Caco-2 (cell line): ENCODE measurements at places on chromosomes 11 and 22. TPM values are rescaled to one million over a fixed set of nuclear protein-coding genes. Genes with fewer than 3 reads are reported as not detected.

DNA sequence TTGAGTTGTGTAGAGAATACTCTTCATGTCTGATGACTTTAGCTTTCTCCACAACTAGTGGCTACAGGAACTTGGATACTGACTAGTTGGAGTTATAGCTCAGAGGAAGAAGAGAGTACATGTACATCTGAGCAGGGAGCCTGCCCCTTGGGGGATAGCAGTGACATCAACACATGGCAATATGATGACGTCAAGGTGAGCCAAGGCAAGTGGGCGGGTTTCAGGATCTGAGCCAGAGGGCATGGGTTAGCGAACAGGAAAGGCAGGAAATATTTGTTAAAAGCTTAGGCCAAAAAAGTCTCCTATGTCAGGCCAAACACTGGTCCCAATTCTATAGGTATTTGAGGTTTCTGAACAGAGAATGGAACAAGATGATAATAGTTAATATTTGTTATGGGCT is 42.0 kb upstream of the HORMAD2 start:
- H3K4me1 ChIP-seq = peaks cover 9% of the 10 kb centered on the region
- H3K4me3 ChIP-seq = no peak overlapping the region

- no peak overlapping the region for H3K27ac ChIP-seq
- no peak overlapping the region for H3K4me3 ChIP-seq
- H3K4me1 ChIP-seq = no peaks in the 10 kb centered on the region
- DNase-seq = no peak
Observed at GRCh38 chr11:3666023-3666530, 5.1 kb downstream of the CHRNA10 start.

SART1 gene
- total RNA-seq = 78.0 and 84.5 TPM in 2 replicates

GRCh38 chr11:112612250-112612849 is 348.9 kb upstream of the NCAM1 start:
- no peak overlapping the region for H3K4me3 ChIP-seq
- H3K27me3 ChIP-seq = no peaks in the 10 kb centered on the region; the same call in 1 of the 2 replicates
- no peak for DNase-seq
- H3K4me1 ChIP-seq = no peaks in the 10 kb centered on the region

RHBDD3 gene
- total RNA-seq = 47.7 and 49.6 TPM in 2 replicates

DNA sequence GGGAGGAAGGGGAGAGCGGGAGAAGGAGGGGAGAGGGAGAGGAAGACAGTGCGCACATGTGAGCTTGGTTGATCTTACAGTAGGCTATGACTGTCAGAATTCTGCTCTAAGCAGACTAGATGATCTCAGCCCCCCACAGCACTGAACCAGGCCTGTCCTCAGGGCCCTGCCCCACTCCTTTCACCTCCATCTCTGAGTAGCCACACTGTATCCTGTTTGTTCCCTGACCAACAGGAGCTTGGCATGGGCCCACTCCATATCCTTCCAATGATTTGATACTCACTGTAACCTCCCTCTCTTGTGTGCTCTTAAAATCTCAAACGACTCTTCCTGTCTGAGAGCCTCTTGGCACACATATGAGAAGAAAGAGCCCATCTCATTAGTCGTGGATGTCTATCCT is 86.1 kb upstream of the PARVA start:
- no peak for DNase-seq
- H3K4me3 ChIP-seq = no peak overlapping the region
- no peaks in the 10 kb centered on the region for H3K27me3 ChIP-seq
- H3K27ac ChIP-seq = no peak overlapping the region
- H3K4me1 ChIP-seq = peaks cover 21% of the 10 kb centered on the region

P2RY2 gene
- total RNA-seq = 10.4 and 11.4 TPM in 2 replicates

- no peak overlapping the region for H3K4me3 ChIP-seq
- no peaks in the 10 kb centered on the region for H3K27me3 ChIP-seq
- no peak overlapping the region for H3K27ac ChIP-seq
- no peak for DNase-seq
- no peaks in the 10 kb centered on the region for H3K36me3 ChIP-seq
Observed at GRCh38 chr11:59216641-59217564, 4.2 kb upstream of the MPEG1 start.

- no peaks in the 10 kb centered on the region for H3K4me1 ChIP-seq
- no peaks in the 10 kb centered on the region for H3K27me3 ChIP-seq
- no peaks in the 10 kb centered on the region for H3K36me3 ChIP-seq
Observed at GRCh38 chr22:25318081-25318823, 98.8 kb downstream of the CRYBB2 start.

CHRM4 gene
- 0.27 and 0.28 TPM in 2 replicates for total RNA-seq

DNA sequence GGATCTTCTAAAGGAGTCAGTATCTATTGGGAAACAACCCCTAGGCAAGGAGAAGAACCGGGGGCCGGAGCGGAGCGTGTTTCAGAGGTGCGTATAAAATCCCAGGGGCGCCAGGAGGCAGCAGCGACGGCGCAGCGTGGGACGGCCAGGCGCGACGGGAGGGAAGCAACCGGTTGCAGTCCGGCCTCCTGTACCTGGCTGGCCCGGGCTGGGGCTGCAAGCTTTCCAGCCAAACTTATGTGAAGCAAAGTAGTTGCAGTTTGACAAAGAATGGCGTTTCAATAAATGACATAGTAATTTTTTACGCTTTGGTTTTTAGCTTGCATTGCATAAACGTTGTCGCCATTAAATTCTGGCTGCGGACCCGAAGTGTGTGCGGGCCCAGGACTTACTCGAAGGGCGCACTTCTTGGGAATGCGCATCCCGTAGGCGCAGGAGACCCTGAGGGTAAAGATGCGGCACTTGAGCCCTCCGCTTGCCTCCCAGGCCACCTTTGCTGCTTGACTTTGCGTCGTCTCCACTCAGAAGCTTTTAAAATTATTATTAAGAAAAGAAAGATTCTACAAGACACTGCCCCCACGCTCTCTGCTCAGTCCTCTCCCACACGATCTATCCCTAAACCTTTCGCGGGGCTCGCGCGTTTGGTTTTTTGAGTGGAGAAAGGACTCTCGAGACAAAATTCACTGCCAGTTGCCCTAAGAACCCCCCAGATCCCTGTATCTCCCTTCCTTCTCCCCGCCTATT is 1.6 kb upstream of the WT1 start:
- H3K36me3 ChIP-seq = no peaks in the 10 kb centered on the region
- DNase-seq = no peak
- no peak overlapping the region for H3K4me3 ChIP-seq
- H3K4me1 ChIP-seq = peaks cover 4% of the 10 kb centered on the region; the same call in 1 of the 2 replicates
- no peak overlapping the region for H3K27ac ChIP-seq

SPDYC gene
- total RNA-seq = not detected in 2 replicates

DNA sequence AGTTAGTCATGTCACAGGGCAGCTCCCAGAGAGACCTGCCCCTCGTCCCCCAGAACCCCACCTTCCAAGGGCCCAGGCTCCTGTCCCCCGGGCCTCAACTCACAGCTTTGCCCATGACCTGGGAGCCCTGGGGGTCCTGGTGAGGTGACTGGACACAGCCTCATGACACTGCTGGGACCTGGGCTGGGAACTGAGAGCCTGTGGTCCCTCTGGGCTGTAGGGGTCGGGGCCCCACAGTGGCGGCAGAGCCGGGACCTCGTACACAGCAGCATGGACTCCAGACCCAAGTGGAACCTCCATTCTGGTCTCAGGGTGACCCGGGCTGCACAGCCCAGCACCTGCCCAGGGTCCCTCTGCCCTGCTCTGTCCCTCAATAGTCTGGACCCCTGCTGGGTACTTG is 6.9 kb downstream of the APOBEC3A start:
- peaks cover 19% of the 10 kb centered on the region for H3K4me1 ChIP-seq
- DNase-seq = no peak
- no peak overlapping the region for H3K4me3 ChIP-seq
- no peaks in the 10 kb centered on the region for H3K27me3 ChIP-seq
- H3K36me3 ChIP-seq = no peaks in the 10 kb centered on the region
- H3K27ac ChIP-seq = peak overlapping the region; percentile 42

DNA sequence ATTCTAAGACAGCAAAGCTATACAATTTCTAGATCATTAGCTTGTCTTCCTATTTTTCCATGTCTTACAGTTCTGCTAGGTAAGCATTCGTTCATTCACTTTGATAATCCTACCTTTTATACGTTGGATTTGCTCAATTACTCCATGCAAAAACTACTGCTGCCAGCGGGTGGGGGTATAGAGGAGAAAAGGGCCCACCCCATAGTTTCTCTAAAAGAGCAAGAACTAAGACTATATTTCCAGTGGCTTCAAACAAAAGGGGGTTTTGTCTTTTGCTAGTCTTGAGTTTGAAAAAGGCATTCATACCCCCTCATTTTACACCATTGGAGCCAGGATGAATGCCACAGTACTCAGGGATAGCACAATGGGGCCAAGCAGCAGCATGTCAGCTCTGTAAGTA is 155.7 kb downstream of the WT1 start:
- DNase-seq = no peak
- no peaks in the 10 kb centered on the region for H3K4me1 ChIP-seq
- H3K4me3 ChIP-seq = no peak overlapping the region
- no peak overlapping the region for H3K27ac ChIP-seq
- H3K36me3 ChIP-seq = no peaks in the 10 kb centered on the region

FLRT1 gene
- 0.14 and 0.39 TPM in 2 replicates for total RNA-seq

- H3K27ac ChIP-seq = no peak overlapping the region
- no peak for DNase-seq
- no peak overlapping the region for H3K4me3 ChIP-seq
- H3K27me3 ChIP-seq = no peaks in the 10 kb centered on the region
- no peaks in the 10 kb centered on the region for H3K36me3 ChIP-seq
Observed at GRCh38 chr22:25014896-25015755, 62.6 kb downstream of the KIAA1671 start.

DNA sequence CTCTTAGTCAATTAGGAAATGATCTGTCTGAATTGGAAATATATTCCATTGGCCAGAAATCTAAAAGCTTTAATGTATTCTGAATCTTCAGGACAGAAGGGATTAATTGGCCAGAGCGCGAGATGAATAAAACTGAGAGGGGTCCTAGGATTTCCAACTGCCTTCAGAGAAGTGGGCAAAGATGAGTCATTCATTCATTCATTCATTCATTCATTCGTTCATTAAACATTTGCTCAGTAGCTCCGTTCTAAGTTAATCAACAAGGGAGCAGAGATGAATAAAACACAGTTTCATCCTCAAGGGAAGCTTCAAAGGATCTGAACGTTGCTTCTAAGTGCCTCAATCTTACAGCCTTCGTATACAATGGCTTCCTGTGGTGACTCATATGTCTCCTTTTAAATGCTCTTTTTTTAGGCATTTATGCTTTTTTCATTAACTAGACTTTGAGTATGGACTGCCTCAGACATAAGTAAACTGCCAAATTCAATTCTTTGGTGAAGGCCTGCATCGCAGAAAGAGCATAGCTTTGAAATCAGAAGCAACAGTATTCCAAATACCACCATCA is 537.4 kb upstream of the CCDC90B start:
- H3K27me3 ChIP-seq = no peaks in the 10 kb centered on the region
- no peak overlapping the region for H3K4me3 ChIP-seq
- no peaks in the 10 kb centered on the region for H3K4me1 ChIP-seq
- DNase-seq = no peak
- H3K27ac ChIP-seq = no peak overlapping the region

GRCh38 chr22:22931557-22932270 is 44.1 kb downstream of the IGLL5 start:
- H3K4me1 ChIP-seq = peaks cover under 1% of the 10 kb centered on the region; the same call in 1 of the 2 replicates
- no peak overlapping the region for H3K27ac ChIP-seq
- no peak overlapping the region for H3K4me3 ChIP-seq
- no peak for DNase-seq

DNA sequence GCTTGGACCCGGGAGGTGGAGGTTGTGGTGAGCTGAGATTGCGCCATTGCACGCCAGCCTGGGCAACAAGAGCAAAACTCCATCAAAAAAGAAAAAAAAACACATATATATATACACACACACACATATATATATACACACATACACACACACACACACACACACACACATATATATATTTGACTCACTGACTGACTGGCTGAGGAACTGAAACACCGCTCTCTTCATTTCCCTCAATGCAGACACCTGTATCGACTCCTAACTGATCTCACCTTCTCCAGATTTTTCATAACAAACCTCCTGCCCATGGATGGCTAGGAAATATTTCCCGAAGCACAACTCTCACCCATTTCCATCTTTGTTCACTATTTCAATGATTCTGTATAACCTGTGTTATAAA is 140.7 kb upstream of the ANO3 start:
- DNase-seq = no peak
- no peak overlapping the region for H3K4me3 ChIP-seq
- H3K36me3 ChIP-seq = no peaks in the 10 kb centered on the region
- peaks cover 51% of the 10 kb centered on the region for H3K4me1 ChIP-seq
- no peak overlapping the region for H3K27ac ChIP-seq
- no peaks in the 10 kb centered on the region for H3K27me3 ChIP-seq

- no peak overlapping the region for H3K27ac ChIP-seq
- H3K4me1 ChIP-seq = no peaks in the 10 kb centered on the region
Observed at GRCh38 chr11:4466131-4466870, 16.1 kb upstream of the OR52K1 start.

- peak overlapping the region; percentile 46 for H3K27ac ChIP-seq
- peaks cover 34% of the 10 kb centered on the region for H3K4me1 ChIP-seq
- no peaks in the 10 kb centered on the region for H3K27me3 ChIP-seq
- no peak for DNase-seq
Observed at GRCh38 chr22:42930810-42931420, 73.8 kb upstream of the ARFGAP3 start.

DNA sequence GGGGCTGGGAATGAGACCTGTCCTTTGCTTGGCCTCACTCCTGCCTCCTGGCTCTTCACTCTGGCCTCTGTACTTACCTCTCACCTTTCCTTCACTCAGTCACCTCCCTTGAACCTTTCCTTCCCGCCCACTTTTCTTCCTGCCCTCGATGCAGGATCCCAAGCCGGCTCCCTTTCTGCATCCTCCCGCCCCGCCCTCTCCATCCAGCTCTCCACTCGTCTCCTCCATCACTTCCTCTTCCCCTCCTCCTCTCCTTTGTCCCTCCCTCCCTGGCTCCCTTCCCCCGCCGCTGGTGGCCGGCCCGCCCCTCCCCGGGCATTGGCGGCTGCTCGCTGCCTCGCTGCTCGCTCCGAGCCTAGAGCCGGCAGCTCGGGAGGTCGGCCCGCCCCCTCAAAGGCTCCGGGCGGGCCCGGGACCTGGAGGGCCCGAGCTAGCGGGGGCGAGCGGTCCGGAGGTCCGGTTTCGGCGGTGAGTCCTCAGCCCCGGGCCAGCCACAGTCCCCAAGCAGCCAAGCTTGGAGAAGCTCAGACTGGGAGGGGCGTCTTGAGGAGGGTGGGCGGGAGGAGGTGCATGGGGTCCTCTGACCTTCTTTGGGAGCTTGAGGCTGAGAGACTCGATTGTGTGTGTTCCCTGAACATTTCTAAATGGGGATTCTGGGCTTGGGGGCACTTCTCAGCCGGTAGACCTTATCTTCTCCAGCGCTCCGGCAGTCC is 13.8 kb downstream of the PHLDB1 start:
- no peaks in the 10 kb centered on the region for H3K27me3 ChIP-seq
- H3K27ac ChIP-seq = peak overlapping the region; percentile 93
